ENCODE measurements at places on chromosomes 1 and 21.

- peak; percentile 30 for DNase-seq
These were observed 153.4 kb downstream of the DHRS3 start for GRCh38 chr1:12464598-12465056.

- peak; percentile 43 for DNase-seq
These were observed 45.2 kb downstream of the LYST start for GRCh38 chr1:235821361-235821981.

DNA sequence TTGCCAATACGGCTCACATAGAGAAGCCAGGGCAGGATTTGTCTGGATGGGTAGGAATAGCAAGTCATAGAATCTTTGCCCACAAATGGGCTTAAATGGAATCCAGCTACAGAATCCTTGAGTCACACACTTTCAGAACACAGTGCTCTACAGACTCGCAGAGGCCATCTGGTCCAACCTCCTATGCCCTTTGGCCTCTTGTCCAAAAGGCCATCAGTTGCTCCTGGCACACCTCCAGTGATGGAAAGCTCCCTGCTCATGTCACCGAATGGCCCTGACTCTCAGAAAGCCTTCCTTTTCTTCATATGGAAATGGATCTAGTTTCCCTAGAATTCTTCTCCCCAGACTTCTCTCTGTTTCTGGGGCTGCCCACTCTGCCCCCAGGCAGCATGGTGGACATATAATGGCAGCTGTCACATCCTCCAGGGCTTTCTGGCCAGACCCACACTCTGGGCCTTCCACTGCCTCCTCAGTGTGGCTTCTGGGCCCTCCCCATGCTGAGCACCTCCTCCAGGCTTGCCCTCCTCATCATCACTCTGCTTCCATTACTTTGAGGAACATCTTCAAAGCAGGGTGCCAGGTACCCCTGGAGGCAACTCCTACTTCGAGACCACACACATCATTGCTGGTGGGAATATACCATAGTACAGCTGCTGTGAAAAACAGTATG lies 33.6 kb upstream of the TRABD2B start:
- DNase-seq: no peak

- DNase-seq: peak; percentile 71
These were observed 1.2 kb upstream of the RNF11 start for GRCh38 chr1:51234721-51235425.

DNA sequence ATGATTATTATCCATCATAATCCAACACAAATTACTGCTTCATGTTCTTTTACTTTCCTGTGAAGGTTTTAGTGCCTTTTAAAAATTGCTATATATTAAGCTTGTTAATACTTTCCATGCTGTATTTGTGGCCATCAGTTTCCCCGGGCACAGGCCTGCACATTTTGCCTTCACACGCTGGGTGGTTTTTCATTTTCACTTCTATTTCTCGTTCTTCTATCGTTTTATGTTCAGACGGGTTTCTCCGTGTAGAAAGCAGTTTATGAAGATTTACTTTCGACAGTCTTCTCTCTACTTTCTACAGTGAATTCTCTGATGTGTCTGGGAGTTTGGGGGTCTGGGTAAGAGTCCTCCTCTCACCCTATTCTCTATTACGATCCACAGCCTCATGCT lies 9.5 kb downstream of the RUNX3 start:
- DNase-seq: no peak

DNA sequence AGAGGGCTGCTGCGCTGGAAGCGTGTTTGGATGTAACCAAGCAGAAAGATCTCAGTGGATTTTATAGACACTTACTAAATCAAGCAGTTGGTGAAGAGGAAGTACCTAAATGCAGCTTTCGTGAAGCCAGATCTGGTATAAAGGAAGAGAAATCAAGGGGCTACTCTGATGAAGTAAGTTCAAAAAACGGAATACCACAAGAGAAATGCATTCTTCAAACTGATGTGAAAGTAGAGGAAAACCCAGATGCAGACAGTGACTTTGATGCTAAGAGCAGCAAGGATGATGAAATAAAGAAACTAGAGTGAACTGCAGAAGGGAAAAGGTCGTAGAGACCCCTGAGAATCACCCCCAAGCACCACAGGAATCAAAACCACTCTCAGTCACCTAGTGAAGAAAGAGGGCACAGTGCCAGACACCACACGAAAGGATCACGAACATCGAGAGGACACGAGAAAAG lies 40.8 kb upstream of the NEXN start:
- no peak for DNase-seq

GRCh38 chr1:246583448-246584185 lies 17.4 kb downstream of the CNST start:
- DNase-seq: no peak

DNA sequence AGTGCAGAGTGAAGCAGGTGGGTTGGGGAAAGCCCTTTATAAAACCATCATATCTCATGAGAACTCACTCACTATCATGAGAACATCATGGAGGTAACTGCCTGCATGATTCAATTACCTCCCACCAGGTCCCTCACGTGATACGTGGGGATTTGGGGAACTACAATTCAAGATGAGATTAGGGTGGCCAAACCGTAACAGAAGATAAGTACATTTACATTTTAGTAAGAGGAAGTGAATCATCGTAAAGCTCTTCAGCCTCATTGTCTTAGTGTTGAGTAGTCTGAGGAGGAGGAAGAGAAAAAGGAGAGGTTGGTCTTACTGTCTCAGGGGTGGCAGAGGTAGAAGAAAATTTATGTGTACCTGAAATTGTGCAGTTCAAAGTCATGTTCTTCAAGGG lies 1053.4 kb upstream of the ADGRL4 start:
- DNase-seq: peak; percentile 37

- DNase-seq: peak; percentile 76
These were observed 2.2 kb downstream of the RUNX1 start for GRCh38 chr21:35046880-35047229.

GRCh38 chr1:20719261-20719660 lies 1.5 kb upstream of the KIF17 start:
- no peak for DNase-seq

DNA sequence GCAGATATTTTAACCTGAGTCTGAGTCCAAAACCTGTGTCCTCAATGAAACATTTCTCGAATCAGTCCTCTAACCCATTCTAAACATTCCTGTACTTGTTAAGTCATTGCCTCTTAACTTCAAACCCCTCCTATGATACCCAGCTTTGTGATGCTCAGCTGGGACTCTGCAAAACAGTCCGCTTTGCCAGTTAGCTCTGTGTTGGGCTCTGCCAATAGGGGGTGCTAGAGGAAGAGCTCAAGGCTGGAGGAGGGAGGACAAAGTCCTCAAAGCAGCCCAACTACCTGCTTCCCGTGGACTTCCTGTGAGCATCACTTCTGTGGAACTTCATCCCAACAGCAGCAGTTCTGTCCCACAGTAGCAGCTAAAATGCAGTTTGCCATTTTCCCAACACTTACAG lies 38.1 kb upstream of the SYT14 start:
- peak; percentile 64 for DNase-seq

DNA sequence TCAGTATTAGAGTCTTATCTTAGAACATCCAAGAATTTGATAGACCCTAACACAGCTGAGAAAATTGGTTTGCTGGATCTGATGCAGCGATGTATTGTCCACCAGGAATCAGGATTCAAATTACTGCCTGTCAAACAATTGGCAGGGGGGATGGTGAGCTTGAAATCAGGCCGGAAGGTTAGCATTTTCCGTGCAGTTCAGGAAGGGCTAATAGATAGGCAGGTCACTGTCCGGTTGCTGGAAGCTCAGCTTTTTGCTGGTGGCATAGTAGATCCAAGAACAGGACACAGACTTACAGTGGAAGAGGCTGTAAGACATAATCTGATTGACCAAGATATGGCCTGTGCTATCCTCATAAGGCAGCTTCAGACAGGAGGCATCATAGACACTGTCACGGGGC lies 127.2 kb downstream of the MACF1 start:
- DNase-seq: no peak

DNA sequence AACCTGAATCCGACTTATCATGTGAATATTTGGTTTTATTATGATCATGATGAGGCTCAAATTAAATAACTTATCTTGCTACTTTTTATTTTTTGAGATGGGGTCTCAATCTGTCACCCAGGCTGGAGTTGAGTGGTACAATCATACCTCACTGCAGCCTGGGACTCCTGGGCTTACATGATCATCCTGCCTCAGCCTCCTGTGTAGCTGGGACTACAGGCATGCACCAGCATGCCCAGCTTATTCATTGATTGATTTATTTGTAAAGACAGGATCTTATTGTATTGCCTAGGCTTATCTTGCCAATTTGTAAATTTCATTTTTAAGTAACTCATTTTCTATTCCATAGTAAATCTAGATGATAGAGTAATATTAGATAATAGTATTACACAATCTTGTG lies 84.3 kb downstream of the COL11A1 start:
- no peak for DNase-seq

GRCh38 chr1:82153272-82153629 lies 352.5 kb downstream of the ADGRL2 start:
- no peak for DNase-seq

GRCh38 chr1:31289021-31289420 lies 7.6 kb downstream of the SNRNP40 start:
- DNase-seq: no peak

DNA sequence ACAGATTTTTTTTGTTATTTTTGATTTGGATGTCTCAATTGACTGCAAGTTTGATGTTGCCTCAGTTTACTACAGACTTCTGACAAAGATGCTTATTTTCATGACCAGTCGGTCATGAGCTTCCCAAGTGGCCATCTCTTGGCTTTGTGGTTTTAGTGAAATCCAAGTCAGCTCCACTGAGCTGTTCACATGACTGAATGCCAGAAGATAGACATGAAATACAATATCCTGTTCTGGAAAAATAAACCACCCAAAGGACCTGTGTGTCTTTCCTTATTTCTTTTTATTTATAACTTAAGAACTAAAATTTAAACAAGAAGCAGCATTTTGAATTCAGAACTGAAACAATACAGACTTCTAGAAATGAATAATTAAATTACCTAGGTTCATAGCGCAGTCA lies 89.3 kb downstream of the HMCN1 start:
- DNase-seq: no peak

GRCh38 chr1:239368436-239369109 lies 17.8 kb upstream of the CHRM3 start:
- no peak for DNase-seq

GRCh38 chr1:54122992-54123391 lies 29.8 kb downstream of the CDCP2 start:
- no peak for DNase-seq

DNA sequence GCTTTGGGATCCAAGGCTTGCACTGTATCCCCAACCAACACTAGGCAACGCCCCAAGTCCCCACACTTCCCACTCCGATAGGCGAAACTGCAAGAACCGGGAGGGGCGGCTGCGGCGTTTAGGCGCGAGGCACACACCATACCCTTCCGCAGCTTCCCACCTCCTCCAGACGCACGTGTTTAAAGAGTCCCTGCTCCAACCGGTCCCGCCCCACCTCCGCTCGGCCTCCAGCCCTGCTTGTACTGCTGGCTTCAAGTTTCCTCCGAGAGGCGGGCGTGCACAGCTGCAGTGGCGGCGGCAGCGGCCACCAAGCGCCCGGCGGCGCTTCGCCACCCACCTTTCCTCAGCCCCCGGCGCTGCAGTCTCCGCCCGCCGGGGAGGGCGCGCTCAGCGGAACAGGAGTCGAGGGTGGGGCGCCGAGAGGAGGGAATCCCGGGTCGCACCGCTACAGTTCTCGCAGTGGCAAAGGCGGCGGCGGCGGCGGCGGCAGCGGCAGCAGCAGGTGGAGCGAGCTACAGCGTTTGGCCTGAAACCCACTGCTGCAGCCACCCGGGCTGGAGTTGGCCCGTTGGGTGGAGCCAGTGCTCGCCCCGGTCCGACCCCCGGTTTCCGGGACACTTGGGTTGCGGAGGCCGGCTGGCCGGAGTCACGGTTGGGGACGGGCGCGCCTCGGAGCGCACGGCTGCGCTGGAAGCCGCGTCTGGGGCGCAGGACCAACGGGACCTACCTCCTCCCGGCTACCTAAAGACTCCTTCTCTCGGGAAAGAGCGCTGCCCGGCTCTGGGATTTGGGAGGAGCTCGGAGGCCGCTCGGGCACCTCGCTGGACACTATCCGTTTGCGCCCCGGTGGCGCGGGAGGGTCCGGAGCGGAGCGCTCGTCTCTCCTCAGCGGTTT lies at the start of gene CNIH3:
TSS of gene CNIH3 (plus strand) at position 457 of the 895 bp plus-strand sequence. CDS start 858 bp downstream, outside the sequence.
- peak; percentile 86 for DNase-seq

- DNase-seq: no peak
These were observed 207.1 kb downstream of the HHAT start for GRCh38 chr1:210535761-210536160.

GRCh38 chr1:16989676-16990391 lies 9.4 kb upstream of the MFAP2 start:
- no peak for DNase-seq

GRCh38 chr1:109299558-109300343 lies 7.1 kb downstream of the MYBPHL start:
- DNase-seq: peak; percentile 15

DNA sequence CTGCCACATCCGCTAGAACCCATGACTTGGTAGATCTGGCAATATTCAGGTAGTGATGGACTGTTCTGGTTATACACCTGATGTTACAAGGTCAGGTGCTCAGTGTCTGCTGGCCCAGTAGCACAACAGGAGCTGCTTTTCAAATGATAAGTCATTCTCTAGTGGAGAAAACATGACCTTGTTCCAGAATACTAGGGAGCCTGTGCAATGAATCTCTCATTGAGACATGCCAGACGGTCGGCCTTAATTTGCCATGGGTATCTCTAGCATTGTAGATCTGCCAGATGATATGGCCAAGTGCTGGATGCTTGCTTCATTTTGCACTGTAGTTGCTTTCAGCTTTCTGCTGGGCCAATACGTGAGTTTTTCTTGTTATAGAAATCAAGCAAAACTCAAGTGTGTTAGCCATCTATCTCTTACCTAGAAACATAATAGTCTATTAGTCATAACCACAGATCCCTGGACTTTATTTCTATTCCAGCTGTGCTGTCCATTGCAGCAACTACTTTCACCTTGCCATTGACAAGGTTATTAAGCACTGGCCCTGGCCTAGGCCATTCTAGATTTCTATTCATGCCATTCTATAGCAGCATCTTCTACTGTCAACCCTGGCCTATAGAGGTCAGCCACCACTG lies 13.9 kb upstream of the CENPF start:
- no peak for DNase-seq

- no peak for DNase-seq
These were observed 26.2 kb downstream of the ACOT11 start for GRCh38 chr1:54574158-54574778.

DNA sequence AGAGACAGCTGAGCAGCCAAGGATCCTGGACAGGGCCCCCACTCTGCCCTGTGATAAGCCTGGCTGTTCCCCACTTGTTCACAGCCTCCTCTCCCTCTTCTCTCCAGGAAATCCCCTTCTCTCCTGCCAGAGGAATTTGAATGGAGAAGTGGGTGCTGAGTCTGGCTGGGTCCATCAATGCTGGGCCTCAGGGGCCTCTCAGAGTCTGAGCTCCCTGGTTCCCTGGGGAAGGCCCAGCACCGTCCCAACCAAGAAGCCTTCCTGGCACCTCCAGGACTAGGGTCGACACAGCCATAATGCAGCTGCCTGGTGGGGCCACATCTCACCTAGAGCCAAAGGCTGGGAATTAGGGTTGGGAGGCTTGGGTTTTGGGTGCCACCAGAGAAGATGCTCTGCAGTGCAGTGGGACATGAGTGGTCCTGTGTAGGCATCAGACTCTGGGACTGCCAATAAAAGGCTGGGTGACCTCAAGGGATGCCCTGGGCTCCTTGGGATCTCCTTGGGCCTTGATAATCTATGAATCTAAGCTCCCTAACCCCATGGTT lies 2.5 kb downstream of the MYBPH start:
- no peak for DNase-seq

GRCh38 chr1:85041793-85042192 lies 6.5 kb downstream of the MCOLN3 start:
- DNase-seq: no peak

All from ELR (cell line).